ENCODE measurements at places on chromosomes 2 and 18. TPM values are rescaled to one million over a fixed set of nuclear protein-coding genes. Genes with fewer than 3 reads are reported as not detected.

CRYGB gene
- total RNA-seq = not detected

APCDD1 gene
- not detected for total RNA-seq

TSGA10 gene
- 5.4 TPM for total RNA-seq

EN1 gene
- not detected for total RNA-seq

GEN1 gene
- 38.6 TPM for total RNA-seq

ALPP gene
- total RNA-seq = not detected

GAD1 gene
- 1.5 TPM for total RNA-seq

LIMS3 gene
- 3.7 TPM for total RNA-seq

C2orf72 gene
- 0.98 TPM for total RNA-seq

SH3BP4 gene
- total RNA-seq = 0.08 TPM

NOSTRIN gene
- not detected for total RNA-seq

GPR35 gene
- 5.2 TPM for total RNA-seq

LAMA1 gene
- total RNA-seq = not detected

RTP5 gene
- not detected for total RNA-seq
